ENCODE measurements at places on chromosomes 13 and 19.

DNA sequence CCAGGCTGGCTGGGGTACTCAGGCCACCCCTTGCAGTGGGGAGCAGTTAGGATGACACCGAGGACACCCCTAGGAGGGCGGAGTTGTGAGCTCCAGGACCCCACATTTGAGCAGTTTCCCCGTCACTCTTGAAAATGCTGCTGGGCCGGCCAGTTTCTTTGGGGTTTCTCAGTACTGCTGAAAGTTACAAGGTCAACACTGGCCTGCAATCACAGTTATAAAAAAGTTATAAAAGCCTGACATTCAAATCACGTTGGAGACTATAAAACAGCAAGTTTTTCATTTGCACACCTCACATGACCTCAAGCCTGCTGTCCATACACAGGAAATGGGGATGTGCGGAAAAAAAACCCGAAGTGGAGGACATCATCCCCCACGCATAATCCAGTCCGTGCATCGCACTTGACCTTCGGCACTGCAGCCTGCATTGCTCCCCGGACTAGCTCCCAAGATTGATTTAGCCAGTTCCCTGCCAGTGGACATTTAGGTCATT lies 27.0 kb downstream of the DNM2 start:
- DNase-seq: no peak

DNA sequence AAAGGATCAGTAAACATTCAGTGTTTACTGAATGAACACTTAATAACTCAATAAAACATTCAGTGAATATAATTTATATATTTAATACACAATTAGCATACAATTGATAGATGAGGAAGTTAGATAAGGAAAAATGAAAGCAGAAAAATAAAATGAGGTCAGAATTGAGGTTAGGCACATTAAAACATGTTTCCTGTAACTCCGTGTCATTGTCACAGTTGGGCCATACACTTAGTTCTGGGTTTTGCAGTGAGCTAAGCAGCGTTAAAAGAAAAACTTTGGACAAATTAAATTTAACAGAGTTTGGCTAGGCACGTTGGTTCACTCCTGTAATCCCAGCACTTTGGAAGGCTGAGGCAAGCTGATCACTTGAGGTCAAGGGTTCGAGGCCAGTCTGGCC lies 71.4 kb downstream of the MIPEP start:
- no peak for DNase-seq

GRCh38 chr19:4507150-4507452 lies 11.2 kb downstream of the PLIN4 start:
- no peak for DNase-seq

DNA sequence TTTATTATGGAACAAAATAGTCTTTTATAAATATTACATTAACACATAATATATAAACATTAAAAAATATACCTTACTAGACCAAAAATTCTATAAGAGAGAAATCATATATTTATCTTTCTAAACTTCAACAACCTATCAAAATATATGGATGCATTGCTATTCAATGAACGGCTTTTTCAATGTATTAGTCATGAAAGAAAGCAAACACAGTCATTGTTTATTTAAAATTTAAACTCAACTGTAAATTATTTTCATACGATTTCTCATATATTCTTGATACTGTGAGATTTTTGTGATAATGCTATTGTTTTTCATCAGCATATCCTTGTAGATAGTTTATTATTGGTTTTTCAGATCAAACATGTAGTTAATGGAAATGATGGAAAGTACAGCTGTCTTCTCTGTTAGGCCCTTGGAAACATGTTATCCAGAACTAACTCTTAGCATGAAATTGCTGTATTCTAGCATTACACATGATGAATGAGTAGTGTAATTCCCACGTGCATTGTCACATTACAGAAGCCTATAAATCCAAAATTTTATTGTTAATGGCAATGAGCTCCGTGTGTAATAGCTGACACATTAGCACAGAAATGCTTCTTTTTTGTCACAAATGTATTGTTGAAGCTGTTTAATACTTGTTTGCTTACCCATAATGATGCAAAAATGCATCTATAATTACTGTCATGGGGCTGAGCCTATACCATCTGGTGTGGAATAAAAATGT lies 1639.9 kb downstream of the SLITRK5 start:
- no peak for DNase-seq

GRCh38 chr19:12801466-12802266 lies at the start of the genes PRDX2 and THSD8:
Gene PRDX2, minus strand, starts transcription at chr19:12801800. Its CDS starts 539 bp downstream, at chr19:12801261.
Gene THSD8, plus strand, starts transcription at chr19:12802069. Its CDS starts 3 bp downstream, at chr19:12802072.
- DNase-seq: no peak

- DNase-seq: peak; percentile 4
Measured at GRCh38 chr13:29362849-29363604, 232.5 kb downstream of the SLC7A1 start.

DNA sequence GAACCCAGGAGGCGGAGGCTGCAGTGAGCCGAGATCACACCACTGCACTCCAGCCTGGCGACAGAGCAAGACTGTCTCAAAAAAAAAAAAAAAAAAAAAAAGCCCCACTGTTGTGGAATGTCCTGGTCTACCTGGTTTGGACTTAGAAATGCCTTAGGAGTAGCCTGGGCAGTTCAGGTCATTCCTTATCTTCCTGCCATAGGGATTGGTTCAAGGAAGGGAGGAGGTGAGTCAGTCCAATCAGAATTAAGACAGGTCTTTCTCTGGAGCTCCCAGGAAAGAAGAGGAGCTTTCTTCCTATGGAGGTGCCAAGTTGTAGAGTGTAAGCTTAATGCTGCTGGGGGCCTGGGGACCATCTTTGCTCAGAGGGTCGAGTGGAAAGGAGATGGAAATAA lies 44.8 kb downstream of the SIPA1L3 start:
- DNase-seq: no peak

GRCh38 chr13:100976993-100977392 lies 302.4 kb upstream of the TMTC4 start:
- no peak for DNase-seq

DNA sequence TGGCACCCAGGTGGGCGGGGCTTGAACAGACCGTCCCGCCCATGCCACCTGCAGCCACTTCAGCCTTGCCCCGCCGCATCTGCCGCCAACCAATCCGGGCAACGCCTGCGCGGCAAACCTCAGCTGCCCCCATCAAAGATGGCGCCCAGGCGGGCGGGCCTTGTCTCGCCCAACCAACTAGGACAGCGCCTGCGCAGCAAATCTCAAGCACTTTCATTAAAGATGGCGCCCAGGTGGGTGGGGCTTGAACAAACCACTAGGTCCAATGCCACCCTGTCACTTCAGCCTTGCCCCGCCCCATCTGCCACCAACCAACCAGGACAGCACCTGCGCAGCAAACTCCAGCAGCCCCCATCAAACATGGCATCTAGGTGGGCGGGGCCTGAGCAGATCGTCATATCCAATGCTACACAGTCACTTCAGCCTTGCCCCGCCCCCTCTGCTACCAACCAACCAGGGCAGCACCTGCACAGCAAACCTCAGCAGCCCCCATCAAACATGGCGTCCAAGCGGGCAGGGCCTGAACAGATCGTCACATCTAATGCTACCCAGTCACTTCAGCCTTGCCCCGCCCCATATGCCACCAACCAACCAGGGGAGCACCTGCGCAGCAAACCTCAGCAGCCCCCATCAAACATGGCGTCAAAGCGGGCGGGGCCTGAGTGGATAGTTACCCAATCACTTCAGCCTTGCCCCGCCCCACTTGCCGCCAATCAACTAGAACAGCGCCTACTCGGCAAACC lies 1.4 kb downstream of the PEG3 start:
- no peak for DNase-seq

DNA sequence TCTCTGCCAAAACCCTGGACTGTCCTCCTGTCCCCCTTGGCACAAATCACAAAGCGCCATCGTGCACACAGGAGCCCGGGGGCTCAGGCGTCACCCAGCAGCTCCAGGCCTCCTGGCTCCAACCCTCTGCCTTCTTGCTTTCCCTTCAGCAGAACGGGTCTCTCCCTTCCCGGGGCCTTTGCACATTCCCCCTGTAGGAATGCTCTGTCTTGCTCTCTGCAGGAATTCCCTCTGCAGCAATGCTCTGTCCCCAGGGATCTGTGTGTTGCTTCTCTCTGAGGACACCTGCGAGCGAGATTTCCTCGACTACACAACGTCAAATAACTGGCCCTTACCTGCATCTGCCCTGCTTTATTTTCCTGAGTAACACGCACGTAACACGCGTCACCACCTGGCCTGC lies 13.3 kb upstream of the RASA3 start:
- no peak for DNase-seq

GRCh38 chr13:70023516-70023915 lies 84.1 kb upstream of the ATXN8OS start:
- no peak for DNase-seq

GRCh38 chr19:2770055-2771013 lies 12.7 kb downstream of the SGTA start:
- DNase-seq: no peak

GRCh38 chr13:87878706-87879105 lies 207.5 kb downstream of the SLITRK5 start:
- no peak for DNase-seq

GRCh38 chr13:38908574-38908973 lies 82.1 kb downstream of the STOML3 start:
- DNase-seq: no peak

DNA sequence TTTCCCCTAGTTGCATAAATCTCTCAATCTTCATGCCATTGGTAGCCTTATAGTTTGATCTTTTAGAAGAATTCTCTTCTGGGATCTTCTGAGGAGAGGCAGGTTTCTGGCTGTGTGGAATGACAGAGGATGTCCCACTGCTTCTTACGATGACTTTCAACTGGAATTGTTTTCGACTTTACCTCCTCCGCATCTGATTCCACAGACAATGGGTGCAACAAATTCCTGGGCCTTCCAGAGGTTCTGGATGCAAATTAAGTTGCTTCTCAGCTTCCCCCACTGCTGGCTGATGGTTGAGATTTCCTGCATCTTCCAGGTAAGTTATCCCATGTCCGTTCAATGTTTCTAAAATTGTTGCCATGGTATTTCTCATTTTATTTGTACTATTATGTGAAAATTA lies 142.3 kb upstream of the TSC22D1 start:
- DNase-seq: no peak
